ENCODE measurements at places on chromosomes 3 and 15.

GRCh38 chr15:33142708-33143107, 51.8 kb downstream of the FMN1 start:
- DNase-seq: no peak

GRCh38 chr3:126524429-126524988, 554 bp downstream of the CHST13 start:
- DNase-seq: no peak

GRCh38 chr3:97646932-97647331, 117.6 kb upstream of the ARL6 start:
- DNase-seq: no peak

DNA sequence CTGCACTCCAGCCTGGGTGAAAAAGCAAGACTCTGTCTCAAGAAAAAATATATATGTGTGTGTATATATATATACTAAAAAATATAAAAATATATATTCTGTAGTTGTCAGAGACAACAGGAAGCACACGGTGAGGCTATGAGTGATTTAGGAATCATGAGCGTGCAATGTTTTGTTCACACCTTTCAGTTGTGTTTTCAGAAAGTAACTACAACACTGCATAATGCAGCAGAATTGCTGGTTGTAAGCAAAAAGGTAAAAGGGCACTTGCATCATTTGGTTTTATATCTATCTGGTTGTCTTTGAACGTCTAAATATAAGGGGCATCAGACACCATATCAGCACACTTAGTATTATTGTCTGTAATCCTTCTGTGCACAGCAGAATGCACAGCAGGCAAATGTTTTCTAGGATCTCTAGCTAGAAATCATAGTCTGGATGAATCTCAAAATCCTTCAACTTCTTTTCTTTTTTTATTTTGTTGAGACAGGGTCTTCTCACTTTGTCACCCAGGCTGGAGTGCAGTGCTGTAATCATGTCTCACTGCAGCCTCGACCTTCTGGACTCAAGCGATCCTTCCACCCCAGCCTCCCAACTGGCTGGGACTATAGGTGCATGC, 44.8 kb downstream of the CCR3 start:
- DNase-seq: no peak

GRCh38 chr3:161571951-161572350, 75.3 kb downstream of the OTOL1 start:
- DNase-seq: no peak

DNA sequence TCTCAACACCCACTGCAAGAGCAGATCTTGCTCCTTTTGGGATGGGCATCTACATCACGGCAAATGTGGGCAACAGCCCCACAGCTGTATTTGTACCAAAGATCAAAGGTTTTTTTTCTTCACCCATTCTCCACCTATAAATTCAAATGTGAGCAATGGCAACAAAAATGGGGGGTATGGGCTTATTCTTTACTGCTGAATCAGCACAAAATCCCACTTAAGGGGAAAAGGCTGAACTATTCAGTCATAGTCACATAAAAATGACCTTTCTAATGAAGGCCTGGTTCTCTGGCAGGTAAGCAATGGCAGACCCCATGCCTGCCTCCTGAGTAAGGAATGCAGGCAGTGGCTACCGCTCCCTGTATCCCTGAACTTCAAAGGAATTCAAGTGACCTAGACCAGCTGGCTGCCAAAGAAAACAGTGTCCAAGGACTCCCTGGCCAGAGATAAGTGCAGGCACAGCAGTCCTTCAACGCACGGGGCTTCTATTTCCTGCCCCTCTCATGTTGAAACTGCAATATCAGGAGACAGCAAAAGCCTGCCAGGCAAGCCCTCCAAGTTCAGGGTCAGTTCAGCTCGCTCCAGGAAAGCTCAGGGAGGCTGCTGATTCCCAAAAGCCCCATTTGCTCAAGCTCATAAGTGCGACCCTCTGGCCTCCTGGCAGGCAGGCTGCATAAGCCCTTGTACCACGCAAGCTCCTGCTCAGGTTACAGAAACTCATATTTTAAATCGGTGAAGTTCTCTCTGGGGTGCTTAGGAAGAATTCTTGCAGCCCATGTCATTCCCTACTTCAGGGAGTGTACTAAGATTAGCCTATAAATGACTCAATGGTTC, 134.1 kb downstream of the PDZRN3 start:
- no peak for DNase-seq

DNA sequence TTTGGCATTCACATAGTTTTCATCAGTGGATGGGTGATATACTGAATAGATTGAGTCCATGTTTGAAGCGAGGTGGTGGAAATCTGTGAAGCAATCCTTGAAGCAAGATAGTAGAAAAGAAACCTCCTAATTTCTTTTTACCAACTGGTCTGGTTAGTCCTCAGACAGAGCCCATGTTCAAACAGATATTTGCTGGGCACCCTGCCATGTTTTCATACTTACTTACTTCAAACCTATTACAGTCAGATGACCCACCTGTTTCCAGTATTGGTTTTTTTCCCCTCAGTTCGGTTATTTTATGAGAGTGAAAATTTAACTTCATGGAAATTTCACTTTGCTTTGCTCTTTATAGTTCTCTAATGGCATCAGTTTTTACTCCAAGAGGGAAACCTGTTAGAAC, 23.7 kb downstream of the EXOSC7 start:
- DNase-seq: no peak

GRCh38 chr15:52870015-52870414, 79.9 kb upstream of the ONECUT1 start:
- no peak for DNase-seq

GRCh38 chr3:177578488-177578887, 381.2 kb upstream of the TBL1XR1 start:
- no peak for DNase-seq

DNA sequence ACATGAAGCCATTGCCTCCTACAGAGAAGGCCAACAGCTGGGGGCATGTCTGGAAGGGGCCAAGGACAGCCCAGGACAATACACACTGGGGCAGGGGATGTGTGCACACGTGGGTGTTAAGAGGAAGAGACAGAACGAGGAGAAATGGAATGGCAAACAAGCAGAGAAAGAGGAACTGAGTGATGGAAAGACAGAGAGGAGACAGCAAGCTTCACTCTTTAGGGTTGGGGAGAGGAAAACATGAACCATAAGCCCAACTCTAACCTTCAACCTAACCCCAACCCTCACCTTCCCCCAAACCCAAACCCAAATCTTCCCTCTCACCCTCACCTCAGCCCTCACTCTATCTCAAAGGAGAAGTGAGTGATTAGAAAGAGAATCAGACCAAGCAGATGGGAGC, 11.9 kb upstream of the PARL start:
- no peak for DNase-seq

DNA sequence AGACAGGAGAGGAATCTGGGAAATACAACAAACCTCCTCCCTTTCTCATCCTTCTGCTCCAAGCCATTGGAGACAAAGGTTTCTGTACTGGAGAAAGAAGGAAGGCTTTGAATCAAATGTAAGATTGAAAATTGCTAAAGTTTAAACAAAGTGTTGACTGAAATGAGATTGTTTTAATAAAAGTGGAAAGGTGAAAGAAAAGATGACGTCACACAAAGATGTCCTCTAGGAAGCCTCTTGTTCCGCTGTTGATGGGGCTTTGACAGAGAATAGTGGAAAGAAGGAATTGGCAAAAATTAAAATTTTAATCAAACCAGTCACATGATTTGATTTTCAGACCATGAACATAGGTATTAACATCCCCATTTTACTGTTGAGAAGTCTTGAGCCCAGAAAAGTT, 967.6 kb downstream of the NAALADL2 start:
- DNase-seq: no peak

DNA sequence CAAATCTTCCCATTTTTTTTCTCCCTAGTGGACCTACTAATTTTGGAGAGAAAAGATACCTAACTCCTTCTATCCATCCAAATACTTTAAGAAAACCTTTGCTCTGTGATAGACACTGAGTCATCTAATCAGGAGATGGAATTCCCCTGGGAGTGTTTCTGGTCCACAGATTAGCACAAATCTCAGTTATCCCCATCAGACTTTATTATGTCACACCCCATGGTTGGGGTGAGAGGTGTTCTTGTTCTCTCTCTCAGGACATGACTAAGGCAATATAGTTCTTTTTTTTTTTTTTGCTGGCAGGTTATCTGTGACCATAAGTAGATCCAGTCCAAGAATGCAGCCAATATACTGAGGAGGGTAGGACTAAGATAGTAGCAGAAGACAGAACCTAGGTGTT, 15.8 kb downstream of the SLC9A9 start:
- no peak for DNase-seq
